ENCODE measurements at places on chromosomes 6 and 20.

DNA sequence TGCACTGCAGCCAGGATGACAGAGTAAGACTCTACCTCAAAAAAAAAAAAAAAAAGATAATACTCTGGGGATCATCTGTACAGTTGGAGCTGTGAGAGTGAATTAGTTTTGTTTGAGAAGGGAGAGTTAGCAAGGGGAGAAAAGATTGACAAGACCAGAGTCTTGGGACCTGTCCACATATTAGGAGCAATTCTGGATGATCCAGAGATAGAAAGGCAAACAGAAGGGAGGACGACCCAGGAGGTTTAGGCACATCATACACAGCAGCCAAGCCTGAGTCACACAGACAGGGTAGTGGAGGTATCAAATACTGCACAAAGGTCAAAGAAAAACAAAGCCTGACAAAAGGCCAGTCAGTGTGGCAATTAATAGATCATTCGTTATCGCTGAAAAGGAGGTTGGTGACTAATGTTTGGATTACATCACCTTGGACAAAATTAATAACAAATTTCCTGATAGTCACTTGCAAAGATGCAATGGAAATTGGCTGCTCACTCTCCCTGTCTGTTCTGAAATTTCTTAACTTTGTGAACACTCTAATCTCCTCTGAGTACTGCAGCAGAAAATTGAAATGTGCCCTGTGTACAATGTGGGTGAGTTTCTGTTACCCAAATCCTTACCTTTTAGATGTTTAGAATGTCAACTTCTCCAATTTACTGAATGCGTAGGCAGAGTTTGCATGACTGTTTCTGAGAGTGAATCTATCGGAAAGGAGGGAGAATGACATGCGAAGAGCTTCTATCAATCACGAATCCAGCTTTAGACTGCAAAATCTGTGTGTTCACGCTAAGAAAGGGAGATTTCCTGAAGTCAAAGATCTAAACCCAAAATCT lies 105.4 kb downstream of the TSHZ2 start:
- DNase-seq, result no peak

- DNase-seq, result no peak
Observed at GRCh38 chr20:44745598-44746366, at the start of gene KCNK15. Gene KCNK15, plus strand, starts transcription at chr20:44745865. Its CDS starts 46 bp downstream, at chr20:44745911.

- no peak for DNase-seq
Observed at GRCh38 chr6:117677553-117678141, 2.4 kb downstream of the NUS1 start.

GRCh38 chr20:21512634-21513180 lies 1.2 kb downstream of the NKX2-2 start:
- no peak for DNase-seq

DNA sequence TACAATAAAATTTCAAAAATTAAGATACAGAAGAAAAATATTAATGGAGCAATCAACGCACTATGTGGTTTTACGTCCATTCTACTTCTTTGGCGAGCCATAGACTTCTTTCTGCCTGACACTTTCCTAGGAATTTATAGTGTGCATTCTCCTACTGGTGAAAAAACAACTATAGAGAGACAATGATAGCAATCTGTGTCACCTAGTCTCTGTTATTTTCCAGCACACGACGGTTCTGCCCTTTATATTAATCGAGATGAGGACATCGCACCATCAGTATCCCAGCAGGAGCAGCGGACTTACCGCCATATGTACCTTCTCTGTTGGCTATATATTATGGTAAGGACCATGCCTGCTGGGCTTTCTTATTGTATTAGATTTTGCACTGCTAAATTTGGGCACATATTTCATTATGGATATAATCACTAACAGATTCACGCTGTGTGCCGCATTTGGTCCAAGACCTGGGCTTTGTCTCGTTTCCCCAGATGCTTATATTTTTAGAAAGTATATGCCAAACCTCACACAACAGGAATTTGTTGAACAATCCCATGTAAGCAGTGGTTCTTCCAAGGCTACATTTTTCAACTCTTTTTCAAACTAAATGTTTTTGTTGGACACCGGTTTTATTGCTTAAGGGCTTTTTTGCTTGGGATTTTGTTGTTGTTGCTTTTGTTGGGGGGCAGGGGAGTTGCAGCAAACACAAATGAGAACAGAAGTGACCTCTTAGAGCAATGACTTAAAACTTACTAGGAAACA lies 166.4 kb downstream of the ADAT2 start:
- no peak for DNase-seq

DNA sequence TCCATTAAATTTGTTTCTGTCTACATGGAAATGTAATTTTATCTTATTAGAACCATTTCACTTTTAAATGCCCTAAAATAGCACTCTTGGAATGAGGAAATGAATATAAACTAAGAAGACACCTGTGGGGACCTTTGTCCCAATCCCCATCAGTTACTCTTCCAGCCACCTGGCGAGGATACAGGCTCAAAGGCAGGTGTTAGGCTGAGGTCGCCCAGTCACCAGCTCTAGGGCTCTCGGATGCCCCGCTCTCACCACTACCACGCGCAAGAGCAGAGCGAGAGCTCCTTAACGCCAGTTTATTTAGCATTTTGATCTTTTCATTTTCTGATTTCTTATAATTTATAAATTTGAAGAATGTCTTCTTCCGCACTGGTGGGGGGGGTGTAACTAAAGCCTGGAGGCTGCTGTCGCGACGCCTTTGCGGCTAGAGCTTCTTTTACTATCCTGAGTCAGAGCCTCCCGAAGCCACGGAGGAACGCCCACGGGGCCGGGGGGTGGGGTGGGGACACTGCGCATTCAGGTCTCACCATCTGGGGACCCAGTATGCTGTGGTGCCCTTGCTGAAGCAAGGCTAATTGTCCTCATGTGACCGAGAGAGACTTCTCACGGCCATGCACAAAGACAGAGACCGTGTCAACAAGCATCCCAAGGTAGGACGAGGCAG lies 38.7 kb upstream of the AFDN start:
- no peak for DNase-seq

DNA sequence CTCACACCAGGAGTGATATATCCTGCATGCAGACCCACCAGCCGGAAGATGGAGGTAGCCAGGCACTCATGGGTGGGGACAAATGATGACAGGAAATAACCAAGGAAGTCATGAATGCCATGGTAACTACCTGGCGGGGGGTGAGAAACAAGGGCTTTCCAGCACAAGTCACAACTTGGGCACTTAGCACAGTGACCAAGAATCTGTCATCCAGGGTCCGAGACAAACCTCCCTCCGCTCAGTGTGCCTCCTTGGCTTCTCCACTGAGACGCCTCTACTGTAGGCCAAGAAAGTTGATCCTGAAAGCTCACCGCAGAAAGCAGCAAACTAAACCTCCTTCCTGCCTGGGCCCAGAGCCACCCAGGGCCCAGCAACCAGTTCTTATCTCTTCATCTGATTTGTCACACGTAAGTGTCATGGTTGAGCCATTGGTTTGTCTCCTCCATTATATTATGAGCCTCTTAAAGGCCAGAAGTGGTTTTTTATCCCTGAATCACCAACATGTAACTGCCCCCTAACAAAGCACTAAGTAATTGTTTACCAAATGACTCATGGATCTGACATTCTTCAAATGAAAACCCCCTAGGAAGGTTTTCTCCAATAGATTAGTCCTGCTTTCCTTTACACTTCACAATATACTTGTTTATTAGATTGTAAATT lies 84.3 kb upstream of the TAB2 start:
- no peak for DNase-seq

DNA sequence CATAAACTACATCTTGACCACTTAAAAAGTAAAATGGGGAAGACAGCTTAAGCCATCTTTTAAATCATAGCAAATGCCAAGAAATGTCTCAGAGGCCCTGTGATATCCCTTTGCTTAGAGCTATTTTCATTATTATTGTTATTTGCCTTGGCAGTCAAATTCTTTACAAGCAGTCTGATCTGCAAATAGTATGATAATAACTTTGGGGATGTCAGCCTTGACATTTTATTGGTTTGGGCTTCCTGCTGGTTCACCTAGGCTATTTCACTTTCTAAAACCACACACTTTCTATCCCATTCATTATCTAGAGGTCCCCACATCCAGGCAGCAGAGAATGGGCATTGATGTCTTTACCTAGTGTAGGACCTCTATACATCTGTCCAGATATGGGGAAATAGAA lies 125.1 kb downstream of the PDE7B start:
- no peak for DNase-seq

DNA sequence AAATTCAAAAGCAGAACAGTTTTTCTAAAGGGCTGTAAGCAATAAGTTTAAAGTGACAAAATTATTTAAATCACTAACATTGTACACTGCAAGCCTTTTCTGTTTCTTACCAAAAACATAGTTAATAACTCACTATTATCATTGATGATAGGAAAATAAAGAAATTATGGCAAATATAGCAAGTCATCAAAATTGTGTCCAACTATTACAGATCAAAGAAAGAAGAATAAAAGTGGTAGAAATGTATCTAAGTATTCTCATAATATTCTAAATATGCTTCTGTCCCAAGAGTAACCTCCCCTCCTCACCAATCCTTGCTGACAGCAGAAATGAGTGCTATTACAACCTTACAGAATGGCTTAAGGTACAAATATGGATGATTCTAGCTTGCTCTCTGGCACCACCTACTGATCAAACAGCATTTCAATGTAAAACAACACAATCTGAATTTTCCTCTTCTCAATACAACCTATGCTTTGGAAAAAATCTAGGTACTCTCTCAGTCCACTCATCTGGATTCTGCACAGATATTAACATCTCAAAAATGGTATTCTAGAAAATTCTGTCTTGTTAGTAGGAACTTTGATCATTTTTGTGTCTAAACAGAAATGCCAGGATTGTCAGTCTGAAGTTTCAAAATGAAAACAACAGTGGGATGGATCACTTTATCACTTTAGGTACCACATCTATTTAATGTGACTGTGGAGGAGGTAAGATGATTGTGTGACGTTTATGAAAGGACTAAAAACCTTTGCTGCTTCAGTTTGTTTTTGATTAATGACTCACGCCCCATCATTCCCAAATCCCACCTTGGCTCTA lies 40.9 kb downstream of the ZFP64 start:
- DNase-seq, result no peak

GRCh38 chr6:119348748-119349360 lies 707 bp downstream of the MAN1A1 start:
- no peak for DNase-seq

- no peak for DNase-seq
Observed at GRCh38 chr20:8424010-8424409, 291.9 kb downstream of the PLCB1 start.

All from stimulated activated CD8-positive, alpha-beta memory T cell treated with anti-CD3 and anti-CD28 coated beads, Interleukin-2, amount 100 ng/mL, for 1 hour (primary cell).